ENCODE measurements at places on chromosomes 3 and 15.

GRCh38 chr3:136716629-136717028, 35.5 kb downstream of the STAG1 start:
- DNase-seq: no peak

DNA sequence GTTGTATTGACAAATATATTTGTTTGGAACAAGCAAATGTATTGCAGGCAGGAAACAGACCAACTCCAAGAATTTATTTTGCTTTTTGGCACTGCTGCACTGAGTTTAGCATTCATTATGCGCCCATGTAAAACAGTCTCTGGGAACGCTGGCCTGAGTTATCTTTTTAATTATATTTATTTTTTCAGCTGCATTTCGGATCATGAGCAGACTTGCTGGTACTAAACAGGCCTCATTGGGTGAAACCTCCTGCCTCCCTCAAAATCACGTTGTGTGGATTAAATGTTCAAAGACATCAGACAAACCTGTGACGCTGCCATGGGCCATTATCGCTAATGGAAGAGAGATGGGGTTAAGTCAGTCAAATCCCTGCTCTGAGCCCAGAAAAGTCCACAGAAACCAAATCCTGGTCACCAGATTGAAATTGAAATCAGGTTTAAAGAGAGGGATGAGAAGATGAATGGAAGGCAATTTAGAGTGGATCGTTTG, 511.1 kb upstream of the PROK2 start:
- DNase-seq: no peak

DNA sequence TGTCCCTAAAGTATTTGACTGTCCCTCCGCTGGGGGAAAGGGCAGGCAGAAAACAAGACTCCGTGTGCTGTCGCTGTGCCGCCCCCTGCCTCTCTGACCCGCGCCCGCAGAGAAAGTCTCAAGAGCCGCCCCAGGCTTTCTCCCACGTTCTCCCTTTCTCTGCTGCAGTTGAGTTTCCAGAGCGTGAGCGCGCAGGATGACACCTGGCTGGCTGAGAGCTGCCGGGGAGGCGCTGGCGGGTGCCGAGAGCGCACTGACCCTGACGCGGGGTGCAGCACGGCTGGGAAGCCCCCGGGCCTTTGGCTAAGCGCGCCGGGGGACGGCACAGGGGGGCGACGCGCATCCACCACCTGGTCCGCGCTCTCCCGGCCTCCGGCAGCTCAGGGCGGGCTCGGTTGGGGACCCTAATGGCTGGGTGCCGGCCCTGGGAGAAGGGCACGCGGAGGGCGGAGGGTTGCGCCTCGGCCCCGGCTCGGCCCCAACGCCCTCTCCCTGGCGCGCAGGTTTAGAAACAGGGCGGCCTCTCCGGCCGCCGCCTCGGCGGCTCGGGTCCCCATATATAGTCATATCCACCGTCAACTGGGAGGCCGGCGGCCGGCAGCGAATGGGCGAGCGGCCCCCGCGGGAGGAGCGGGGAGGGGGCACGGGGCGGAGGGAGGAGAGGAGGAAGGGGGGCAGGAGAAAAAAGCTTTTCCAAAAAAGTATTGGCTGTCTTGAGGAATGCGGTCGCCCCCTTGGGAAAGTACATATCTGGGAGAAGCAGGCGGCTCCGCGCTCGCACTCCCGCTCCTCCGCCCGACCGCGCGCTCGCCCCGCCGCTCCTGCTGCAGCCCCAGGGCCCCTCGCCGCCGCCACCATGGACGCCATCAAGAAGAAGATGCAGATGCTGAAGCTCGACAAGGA, at the start of gene TPM1:
Gene TPM1 (plus strand): TSS at position 774 of the 903 bp plus-strand sequence. CDS start 83 bp downstream, at position 857.
- no peak for DNase-seq

GRCh38 chr15:84624359-84624758, 23.6 kb downstream of the ZSCAN2 start:
- DNase-seq: no peak

- no peak for DNase-seq
Observed at GRCh38 chr3:130537673-130538304, 20.8 kb downstream of the COL6A6 start.

DNA sequence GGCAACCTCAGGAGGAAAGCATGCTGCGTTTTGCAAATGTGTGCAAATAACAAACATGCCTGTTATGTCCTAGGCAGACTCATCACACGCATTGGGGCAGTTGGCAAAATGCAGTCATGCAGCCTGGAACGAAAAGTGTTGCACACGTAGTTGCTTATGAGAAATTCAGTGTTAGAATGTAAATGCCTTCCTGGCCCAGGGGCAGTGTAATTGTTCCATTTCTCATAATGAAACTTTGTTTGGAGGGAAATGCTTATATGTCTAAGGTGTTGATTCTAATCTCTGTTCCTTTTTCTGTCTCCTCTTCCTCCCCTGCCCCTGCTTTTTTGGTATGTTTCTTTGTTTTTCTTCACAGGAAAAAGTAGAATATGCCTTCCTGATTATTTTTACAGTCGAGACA, 156.0 kb downstream of the CACNA1D start:
- no peak for DNase-seq

DNA sequence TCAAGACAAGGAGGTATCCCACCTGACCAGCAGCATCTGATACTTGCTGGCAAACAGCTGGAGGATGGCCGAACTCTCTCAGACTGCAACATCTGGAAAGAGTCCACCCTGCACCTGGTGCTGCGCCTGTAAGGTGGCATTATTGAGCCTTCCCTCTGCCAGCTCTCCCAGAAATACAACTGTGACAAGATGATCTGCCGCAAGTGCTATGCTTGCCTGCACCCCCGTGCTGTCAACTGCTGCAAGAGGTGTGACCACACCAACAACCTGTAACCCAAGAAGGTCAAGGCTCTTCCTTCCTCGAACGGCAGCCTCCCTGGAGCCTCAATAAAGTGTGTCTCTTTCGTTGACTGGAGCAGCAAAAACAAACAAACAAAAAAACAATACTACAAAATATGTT, 2.2 kb upstream of the SLC4A7 start:
- DNase-seq: no peak

- DNase-seq: no peak
Observed at GRCh38 chr3:34876997-34877396, 762.3 kb upstream of the ARPP21 start.

DNA sequence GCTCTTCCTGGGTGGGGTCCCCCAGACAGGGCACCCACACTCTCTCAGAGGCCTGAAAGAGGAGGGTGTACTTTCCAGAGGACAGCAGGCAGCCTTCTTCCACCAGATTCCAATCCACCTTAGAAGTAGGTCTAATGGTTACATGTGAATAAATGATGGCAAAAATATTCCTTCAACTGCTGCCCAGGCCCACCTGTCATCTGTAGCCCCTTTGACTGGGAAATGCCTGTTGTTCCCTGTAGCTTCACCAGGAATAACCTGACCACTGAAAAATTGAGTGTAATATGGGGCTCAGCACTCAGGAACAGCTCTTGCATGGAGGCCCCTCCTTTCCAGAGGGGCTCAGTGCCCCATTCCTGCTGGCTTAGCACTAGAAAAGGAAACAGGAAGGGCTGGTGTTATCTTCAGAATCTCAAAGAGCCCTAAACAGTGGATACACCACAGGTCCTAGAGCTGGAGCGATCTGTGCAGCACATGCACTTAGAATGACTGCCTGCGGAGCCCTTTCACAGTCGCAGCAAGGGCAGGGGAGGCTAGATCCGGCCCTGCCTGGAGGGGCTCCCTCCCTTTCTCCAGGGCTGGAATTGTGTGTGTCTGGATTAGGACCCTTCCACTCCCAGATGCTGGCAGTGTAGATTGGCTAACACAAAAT, 32.1 kb downstream of the SLC22A14 start:
- DNase-seq: no peak

- DNase-seq: no peak
Observed at GRCh38 chr3:196554205-196554604, 14.1 kb downstream of the WDR53 start.

- no peak for DNase-seq
Observed at GRCh38 chr3:150917951-150918350, 12.7 kb upstream of the MINDY4B start.

DNA sequence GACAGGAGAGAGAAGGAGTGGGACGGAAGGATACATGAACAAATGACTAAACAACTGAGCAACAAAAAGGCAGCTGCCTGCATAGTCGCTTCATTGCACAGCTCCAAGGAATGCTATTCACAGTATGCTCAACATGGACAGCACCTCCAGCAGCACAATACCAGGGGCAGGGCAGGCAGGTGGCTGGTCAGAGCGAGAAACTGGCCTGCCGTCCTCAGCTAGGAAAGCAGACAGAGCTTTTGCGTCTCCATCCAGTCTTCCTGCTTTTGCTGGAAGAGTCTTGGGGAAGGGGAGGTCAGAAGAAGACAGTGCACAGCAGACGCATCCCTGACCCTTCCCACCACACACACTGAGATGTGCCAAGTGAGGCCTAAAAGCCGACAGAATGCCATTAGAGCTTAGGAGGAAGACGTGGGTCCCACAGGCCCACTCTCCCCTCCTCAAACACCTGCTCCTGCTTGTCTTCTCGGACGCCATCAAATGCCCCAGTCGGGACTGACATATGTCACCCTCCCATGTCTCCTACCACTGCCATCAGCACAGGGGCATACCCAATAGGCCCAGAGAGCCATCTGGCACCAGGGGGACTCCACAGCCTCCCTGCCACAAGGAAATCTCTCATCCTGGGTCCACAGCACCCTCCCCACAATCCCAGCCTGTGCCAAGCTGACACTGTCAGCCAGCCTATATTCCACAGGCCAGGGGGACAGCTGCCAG, 3.9 kb downstream of the RAB6B start:
- DNase-seq: no peak

- DNase-seq: no peak
Observed at GRCh38 chr3:193614430-193614829, 21.4 kb downstream of the OPA1 start.

- no peak for DNase-seq
Observed at GRCh38 chr3:142782616-142783015, 58.8 kb downstream of the TRPC1 start.

- DNase-seq: no peak
Observed at GRCh38 chr3:15612001-15612400, 10.5 kb downstream of the BTD start.

DNA sequence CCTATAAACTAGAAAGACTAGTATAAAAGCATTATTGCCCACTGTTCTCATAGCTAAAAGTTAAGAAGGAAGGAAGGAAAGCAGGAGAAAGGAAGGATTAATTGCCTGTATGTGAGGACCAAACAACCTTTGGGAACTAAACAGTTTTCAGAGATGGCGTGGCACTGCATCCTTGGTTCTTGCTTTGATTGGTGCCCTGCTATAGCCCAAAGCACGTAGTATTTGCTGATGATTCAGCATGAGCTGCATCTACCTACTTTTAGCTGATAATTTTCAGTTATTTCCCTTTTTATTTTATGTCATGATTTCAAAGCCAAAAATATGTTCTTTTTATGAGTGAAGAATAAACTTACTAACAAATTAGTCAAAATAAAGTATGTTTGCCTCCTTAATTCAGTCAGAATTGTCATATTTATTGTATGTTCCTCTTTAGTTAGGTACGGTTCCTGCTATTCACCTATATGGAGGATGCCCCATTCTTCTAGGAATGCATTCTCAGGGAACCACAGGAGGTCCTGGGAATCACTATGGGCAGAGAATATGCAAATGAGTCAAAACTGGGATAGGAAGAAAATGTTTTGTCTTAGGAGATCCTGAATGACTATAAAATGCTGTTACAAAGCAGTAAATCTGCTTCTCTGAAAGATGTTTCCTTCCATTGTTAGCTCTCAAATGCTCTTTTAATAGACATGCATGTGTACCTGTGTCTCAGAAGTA, 65.4 kb upstream of the THSD4 start:
- DNase-seq: no peak

- no peak for DNase-seq
Observed at GRCh38 chr15:80989081-80989517, 520 bp downstream of the MESD start.

DNA sequence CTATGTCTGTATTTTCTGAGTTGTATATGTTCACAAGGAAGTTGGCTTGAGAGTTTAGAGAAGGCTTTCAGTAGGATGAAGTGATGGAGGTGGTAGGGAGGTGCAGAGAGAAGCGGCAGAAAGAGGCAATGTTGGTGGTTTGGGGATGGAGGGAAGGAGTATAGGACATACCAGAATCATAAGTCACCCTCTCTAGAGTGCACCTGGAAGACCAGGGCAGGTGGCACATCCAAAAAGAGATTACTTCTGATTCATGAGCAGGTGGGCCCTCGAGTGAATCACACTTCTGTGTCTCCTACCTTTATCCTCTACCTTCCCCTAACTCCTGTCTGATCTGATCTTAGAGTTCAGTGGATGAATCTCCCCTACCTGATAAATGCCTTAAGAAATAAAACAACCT, 41.8 kb upstream of the MRPL3 start:
- no peak for DNase-seq

GRCh38 chr3:12799525-12800440, 3.3 kb downstream of the CAND2 start:
- DNase-seq: no peak

DNA sequence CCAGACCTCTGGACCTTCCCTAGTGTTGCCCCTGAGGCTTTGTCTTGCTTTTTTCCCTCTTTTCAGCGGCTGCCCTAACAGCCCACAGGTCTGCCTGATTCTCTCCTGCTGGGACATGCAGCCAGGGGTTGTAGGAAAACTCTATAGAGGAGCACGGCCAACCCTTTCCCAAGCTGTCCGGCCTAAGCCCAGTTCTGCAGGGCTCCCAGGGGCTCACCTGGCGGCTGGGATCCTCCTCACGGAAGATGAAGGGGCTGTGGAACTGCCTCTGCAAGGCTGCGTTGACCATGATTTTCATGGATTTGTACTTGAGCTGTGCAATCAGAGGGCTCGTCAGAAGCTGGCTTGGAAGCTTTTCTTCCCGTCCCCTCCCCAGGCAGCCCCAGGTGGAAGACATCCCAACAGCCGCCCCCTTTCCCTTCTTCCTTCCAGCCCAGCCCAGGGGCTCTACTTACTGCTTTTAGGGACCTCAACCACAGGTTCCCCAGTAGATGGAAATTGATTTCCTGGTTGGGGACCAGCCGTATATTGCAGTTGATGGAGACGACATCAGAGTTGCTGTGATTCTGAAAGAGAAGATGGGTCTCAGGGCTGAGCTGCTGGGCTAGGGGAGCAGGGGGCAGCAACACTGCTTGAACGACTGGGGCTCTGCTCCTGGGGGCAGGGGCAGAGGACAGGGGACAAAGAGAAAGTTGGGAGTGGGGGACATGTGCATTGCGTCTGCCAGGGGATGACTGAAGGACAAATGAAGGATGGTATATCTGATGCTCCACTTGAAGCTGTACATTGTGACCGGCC, 29.8 kb downstream of the FEM1B start:
- no peak for DNase-seq

DNA sequence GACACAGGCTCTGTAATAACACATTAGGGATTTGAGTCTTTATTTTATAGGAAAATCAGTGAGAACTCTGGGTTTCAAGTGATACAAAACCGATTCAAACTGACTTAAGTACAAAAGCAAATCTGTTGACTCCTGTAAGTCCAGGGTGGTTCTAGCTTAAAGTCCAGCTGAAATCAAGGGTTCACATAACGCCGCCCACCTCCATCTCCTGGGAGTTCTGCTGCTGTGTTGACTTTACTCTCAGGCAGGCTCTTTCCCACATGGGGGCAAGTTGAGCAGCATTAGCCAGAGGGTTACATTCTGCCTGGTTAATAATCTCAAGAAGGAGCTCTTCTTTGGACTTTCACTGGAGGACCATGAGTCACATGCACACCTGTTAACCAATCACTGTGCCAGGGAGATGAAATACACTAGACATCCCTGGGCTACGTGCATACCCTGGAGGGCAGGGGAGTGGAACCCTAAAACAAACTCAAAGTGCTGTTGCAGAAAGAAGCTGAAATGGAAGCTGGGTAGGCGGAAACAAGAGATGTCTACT, 9.7 kb upstream of the RNF7 start:
- no peak for DNase-seq
